Stimulated activated CD4-positive, alpha-beta T cell treated with anti-CD3 and anti-CD28 coated beads, TNF-alpha, amount 100 ng/mL, for 1 hour (primary cell): ENCODE measurements at places on chromosomes 6 and 20.

DNA sequence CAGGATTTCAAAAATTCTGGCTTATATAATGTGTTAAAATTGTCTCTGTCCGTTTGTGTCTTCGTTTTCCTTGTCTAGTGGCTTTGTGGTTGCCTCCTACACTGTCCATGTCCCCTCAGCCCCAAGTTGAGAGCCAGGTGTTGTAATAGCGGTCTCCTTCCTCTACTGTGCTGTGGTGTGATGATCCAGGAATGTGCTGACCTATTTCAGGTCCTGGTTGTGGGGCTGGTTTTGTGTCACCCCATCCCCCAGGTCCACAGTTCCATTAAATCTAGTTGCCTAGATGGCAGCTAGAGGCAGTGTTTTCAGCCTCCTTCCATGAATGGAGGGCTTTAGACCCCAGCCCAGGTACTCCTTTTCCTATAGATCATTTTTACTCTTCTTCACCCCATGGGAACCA is 128.7 kb downstream of the DNAH8 start:
- DNase-seq: no peak

DNA sequence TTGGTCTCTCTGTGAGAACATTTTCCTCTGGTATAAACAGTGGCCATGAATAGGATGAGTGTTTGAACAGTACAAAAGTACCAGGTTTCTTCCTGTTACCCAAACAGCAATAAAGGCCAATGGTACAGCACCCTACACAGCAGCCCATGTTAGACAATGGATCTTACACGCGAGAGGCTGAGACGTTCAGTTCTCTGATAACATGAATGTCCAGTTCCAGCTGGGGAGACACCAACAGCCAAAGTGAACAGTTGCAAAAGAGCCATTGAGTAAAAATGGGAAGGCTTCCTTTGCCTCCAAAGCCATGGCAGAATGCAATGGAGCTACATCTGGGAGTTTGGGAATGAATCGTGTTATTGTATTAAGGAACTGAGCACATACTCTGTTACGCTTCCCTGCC is 246.8 kb upstream of the SGK1 start:
- no peak for DNase-seq

DNA sequence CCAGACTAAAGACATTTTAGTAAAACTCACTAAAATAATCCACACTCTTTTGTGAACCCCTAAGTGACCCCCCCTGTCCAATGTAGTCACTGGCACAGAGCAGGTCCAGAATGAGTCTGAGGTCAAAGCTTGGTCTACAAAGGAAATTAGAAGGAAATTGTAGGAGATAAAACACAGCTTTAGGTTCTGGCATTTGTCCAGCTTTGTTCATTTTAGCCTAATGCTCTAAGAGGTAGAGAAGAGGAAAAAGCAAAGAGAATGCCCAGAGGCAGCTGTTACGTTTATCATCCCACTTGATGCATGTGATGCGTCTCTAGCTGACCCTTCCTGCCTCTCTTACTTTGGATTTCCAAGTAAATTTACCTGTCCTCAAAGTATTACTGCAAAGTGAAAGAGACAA is 62.5 kb downstream of the CNKSR3 start:
- DNase-seq: no peak

DNA sequence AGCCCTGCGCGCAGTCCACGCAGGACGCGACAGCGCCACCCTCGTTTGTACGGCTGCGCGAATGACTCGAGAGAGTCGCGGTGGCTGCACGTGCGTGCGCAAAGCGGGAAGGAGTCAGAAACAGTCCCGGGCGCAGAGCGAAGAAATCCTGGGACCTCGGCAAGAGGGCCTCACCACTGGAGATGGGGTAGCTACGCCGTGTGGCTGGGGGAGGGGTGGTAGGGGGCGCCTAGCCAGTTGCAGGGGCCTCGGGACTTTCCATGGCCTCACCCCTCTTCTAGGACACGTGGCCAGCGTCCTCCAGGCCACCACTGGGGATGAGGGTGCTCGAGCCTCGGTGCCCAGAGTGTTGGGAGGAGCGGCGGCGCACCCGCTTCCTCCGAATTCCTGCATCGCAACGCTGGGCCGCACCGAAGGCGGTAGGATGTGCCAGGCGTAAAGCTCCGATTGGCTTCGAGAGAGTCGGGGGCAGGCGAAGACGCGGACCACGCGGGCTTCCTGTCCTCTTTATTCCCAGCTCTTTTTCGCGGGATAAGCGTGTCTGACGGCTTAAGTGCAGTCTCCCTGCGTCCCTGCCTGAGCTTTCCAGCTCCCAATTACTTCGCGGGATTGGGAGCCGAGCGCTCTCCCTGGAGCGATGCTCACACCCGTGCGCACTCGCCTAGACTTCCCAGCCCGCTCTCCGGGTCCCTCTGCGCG is 38.7 kb downstream of the NCR2 start:
- DNase-seq: no peak

DNA sequence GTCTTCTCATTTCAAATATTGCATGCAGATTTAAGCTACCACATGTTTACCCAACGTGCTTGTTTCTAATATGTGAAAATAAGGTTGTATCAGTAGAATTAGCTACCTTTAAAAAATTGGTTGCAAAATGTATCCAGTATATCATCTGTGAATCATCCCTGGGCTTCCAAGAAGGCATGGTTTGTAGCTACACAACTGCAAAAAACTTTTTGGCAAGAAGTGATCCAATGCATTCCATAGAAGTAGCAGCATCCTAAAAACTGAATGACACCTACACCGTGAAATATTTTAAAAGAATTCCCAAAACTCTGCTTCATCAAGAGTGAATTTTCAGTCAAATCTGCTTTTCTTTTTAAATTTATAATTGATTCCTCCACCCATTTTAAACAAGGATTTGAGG is 89.1 kb downstream of the AIG1 start:
- no peak for DNase-seq

GRCh38 chr6:107740496-107741190 is 83.5 kb downstream of the SCML4 start:
- DNase-seq: no peak
